ENCODE measurements at places on chromosomes 1 and 21.
A peak's percentile ranks its signal among the peaks of the same experiment; 100 is the strongest.

GRCh38 chr1:160186729-160187128 is 3.6 kb upstream of the CASQ1 start:
- no peak for DNase-seq

GRCh38 chr1:95133687-95134086 is 16.5 kb downstream of the TLCD4 start:
- DNase-seq: no peak

GRCh38 chr1:230568008-230568407 is 74.3 kb upstream of the COG2 start:
- DNase-seq: peak; percentile 39

DNA sequence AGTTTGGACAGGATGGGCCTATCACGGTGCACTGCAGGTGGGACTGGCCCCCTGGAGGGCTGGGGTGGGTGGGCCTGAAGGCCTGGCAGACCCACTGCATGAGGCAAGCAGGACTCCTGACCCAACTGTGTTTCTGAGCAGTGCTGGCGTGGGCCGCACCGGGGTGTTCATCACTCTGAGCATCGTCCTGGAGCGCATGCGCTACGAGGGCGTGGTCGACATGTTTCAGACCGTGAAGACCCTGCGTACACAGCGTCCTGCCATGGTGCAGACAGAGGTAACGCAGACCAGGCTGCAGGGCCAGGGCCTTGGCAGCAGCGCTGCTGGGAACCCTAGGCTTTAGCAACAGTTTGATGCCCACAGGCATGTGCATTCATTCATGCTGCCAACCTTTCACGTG is 29.0 kb upstream of the KDM4A start:
- DNase-seq: no peak

GRCh38 chr1:12195416-12195815 is 28.6 kb downstream of the TNFRSF1B start:
- DNase-seq: no peak

- no peak for DNase-seq
Measured at GRCh38 chr1:53913352-53914033, 19.5 kb downstream of the DIO1 start.

GRCh38 chr1:89550995-89551394 is 26.4 kb downstream of the LRRC8B start:
- DNase-seq: peak; percentile 16

DNA sequence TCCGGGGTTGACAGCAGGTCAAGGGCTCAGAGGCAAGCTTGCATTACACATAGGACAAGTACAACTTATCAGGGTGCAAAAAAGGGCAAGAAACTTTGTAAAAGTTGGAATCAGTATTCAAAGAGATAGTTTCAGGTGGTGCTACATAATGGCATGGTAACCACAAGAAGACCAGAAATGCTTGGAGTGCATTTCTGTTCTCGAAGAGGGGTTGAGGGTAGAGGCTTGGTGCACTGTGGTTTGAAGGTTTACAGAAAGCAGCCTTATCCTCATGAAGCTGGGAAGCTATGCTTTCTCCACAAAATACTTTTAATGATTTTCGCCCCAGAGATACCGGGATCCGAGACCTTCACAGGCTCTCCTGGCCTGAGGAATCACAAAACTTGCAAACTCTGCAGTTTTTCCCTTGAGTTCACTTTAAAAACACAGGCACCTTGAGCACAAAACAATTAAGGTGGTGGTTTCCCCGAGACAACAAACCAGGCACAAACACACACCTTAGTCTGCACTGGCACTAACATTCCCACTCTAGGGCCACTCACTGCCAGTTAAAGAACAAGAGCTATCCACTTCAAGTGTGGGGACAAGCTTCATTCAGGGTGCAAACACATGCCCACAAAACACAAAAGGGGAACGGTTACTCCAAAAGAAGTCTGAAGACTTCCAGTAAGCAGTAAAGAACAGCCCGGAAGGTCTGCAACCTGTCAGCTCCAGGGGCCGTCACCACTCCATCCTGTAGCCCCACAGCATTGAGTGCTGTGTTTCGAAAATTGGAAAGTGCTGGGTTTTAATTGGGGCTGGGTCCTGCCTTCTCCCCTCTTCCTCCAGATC is 29.8 kb upstream of the NFIA start:
- no peak for DNase-seq

DNA sequence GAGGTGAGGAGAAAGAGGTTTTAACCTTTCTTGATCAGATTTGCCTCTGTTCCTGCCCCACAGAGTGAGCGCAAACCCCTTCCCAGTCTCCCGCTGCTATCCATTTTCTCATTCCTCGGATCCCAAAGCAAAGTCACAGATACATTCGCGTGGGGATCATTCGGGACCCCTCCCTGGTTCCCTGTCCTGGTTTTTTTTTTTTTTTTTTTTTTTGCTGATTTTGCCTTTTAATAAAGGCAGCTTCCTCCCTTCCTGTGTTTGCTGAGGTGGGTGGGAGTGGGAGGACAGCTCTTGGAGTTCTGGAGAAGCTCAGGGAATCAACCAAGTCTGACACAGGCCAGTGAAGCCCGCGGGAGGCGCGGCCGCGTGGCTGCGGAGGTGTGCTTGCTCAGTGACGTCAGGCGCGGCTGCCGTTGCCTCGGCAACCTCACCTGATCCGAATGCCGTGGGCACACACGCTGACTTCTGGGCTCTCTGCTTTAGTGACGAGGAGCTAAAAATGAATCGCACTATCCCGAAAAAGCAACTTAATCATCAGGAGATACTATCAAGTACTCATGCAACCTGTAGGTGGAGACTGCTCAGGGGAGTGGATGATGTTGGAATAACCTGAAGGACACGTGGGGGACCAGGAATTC is 106.4 kb downstream of the TBX19 start:
- DNase-seq: peak; percentile 87

- DNase-seq: peak; percentile 77
Measured at GRCh38 chr1:205430696-205431305, 8.9 kb upstream of the LEMD1 start.

- peak; percentile 27 for DNase-seq
Measured at GRCh38 chr1:212470059-212470458, 37.3 kb downstream of the NENF start.

GRCh38 chr1:59498640-59499039 is 201.7 kb downstream of the FGGY start:
- DNase-seq: no peak

GRCh38 chr1:72366466-72366865 is 84.1 kb upstream of the NEGR1 start:
- peak; percentile 7 for DNase-seq

GRCh38 chr1:21030181-21030580 is 146.5 kb downstream of the EIF4G3 start:
- no peak for DNase-seq

GRCh38 chr1:235366286-235366685 is 941 bp upstream of the TBCE start:
- no peak for DNase-seq

DNA sequence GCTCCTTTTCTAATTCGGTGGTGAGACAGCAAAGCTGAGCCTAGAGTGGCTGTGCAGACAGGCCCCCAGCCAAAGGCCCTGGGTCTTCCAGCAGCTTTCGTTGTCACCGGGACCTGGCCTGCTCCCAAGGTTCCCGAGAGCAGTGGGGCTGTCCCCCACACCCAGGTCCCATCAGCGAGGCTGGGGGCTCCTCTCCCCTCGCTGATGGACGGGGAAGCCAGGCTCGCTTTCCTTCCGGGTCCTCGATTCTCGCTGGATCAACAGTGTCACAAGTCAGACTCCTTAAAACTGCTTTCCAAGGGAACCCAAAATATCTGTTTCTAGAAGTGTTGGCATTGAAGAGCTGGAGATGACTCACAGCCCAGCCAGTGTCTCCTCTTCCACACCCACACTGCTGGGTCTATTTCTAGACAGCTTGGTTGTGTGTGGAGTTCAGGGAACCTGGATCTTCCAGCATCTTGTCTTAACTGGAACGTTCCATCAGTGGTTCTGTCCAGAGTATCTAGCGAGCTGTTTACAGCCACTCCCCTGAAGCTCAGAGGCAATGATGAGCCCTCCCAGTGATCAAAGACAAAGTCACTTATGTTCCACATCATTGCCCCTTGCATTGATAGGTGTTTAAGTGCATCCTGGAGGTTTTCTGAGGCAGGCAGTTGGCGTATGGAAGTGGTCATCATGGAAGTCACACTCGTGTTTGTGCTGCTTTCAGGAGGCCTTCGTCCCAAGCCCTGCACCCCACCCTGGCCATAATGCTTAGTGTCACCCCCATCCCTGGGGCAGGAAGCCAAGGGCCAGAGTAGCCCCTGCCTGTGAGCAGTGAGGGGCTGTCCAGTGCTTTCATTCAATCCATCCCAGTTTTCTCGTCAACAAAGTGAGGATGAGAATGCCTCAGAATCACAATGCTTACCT is 35.2 kb downstream of the RRP1 start:
- DNase-seq: no peak

DNA sequence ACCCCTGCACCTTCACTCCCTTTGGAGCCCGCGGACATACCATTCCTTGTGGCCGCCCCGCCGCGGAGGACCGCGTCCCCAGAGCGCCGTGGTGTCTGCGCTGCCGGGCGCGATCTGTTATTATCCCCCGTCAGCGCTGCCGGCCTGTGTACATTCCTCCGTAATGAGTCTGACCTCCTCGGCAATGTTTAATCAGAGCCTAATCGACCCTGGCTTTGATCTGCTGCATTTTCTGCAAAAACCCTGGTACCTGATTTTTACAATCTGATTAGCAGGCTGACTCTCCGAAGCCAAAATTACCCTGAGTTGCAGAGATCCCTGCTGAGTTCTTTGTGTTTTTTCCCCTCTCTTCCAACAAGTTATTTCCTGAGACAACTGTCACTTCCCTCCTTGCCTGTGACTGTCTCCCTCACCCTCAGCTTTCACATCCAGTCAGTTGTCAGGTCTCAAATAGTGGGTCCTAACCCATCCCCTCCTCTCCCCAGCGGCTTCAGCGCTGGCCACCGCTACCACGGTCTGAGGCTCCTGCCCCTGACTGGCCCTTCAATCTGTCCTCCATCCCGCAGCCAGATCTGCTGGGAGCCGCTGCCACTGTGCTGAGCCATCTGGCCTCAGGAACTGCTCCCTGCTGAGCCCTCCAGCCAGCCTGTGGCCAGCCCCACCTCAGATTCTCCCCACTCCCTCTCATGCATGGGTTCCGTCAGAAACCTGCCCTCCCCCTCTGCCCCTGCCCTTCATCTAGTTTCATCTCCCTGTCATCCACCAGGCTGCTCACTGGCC is 53.5 kb downstream of the GLIS1 start:
- no peak for DNase-seq

DNA sequence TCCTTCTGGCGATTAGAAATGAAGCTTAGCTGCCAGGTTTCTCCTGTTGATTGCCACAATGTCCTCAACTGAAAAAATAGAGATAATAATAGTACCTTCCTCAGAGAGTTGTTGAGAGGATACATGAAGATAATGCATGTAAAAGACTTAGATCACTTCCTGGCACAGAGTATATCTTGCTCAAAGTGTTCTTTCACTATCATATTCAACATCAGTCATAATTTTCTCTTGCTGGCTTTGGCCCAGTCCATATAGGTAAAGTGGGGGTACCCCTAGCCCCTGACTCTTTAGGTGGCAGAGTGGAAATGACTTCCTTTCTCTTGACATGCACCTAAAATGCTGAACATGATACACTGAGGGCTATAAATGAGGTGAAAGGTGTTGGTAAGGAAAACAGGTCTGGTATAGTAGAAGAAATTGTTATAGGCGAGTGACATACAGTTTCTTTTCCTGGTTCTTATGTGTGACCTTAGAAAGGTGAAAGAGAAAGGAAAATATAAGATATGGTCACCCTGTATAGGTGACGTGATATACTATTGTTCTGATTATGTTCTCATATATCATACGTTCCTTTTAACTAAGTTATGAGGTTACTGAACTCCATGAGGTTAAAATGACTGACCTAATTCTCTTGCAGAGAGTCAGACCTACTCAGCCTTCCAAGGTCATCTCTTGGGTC is 209.9 kb upstream of the DEPDC1 start:
- no peak for DNase-seq
